HuH-7.5 (cell line): ENCODE measurements at places on chromosomes 1 and 21.

DNA sequence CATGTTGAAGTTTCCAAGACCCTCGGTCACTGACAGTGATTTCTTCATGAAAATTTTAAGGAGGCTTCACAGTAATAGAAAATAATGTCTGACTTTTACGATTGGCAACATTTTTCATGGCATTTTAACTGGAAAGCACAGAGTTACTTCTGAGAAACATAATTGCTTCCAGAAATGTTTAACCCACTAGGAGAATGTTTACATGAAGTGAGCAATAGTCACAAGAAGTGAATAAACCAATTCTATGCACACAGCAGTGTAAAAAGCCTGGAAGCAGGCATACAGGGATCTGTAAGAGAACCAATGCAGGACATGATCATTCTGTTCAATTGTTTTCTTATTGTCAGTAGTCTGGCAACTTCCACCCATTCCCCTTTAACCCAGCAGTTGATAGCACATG is 316.2 kb upstream of the CXADR start:
- no peak for DNase-seq

DNA sequence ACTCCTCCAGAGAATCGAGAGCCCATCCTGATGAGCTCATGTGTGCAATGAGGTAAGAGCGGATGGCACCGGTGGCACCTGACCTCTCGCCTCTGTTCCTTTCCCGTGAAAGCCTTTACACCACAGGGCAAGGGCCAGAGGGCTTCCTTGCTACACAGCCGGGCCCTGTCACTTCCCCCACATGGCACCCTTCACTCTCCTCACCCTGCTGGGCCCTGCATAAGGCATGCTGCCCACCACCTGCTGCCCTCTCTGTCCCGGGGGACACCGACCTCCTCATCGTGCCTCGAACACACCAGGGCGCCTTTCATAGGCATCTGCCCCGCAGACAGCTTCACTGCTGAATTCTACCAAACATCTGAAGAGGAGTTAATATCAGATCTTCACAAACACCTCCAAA is 45.1 kb upstream of the C1orf174 start:
- DNase-seq, result no peak

GRCh38 chr21:17679002-17679600 is 66.4 kb upstream of the BTG3 start:
- peak; percentile 27 for DNase-seq

DNA sequence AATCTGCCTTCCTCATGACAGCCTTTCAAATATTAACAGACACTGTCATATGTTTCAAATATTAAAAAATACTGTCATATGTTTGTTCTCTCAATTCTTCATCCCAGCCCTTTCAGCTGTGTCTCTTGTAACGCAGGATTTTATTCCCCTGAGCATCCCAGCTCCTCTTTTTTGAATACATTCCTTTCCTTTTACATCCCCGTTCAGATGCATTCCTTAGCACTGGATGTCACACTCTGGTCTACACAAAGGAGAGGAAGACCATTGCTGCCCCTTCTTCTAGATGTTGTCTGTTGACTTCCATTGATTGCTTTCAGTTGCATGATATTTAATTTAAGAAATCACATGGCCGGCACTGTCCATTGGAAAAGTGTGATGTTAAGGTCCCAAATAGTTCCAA is 117.4 kb upstream of the PAXBP1 start:
- DNase-seq, result no peak

DNA sequence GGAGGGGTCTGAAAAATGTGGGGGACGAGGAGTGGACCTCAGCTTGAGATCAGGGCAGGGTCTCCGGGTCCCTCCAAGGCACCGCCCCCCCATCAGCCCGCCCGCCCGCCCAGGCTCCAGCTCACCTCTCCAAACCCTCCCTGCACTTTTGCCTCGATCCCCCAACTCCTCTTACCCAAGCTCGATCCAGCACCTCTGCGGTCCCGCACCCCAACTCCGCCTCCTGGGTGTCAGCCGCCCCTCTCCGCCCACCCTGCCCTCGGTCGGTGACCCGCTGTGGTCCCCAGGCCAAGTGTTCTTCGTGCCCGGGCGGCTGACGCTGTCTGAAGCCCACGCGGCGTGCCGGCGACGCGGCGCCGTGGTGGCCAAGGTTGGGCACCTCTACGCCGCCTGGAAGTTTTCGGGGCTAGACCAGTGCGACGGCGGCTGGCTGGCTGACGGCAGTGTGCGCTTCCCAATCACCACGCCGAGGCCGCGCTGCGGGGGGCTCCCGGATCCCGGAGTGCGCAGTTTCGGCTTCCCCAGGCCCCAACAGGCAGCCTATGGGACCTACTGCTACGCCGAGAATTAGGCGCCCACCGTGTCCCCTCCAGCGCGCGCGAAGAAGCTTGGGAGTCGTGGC is 5.7 kb downstream of the HAPLN2 start:
- DNase-seq, result no peak

DNA sequence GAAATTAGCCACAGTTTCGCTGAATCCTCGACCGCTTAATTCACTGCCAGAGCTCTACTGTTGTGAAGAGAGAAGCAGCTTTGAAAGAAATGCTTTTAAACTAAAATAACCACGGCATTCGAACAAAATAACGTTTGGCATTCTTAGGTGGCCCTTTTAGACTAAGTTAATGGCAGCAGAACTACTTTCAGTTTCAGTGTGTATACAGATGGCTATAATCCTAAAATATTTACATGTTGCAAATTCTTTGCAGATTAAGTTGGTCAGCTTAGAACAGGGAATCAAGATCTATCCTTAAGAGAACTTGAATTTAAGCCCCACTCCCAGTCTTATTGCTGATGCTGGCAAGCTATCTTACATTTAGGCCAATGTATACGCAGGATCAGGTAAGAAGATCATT is 62.7 kb downstream of the ADSS2 start:
- DNase-seq, result no peak

- DNase-seq, result peak; percentile 75
Measured at GRCh38 chr1:205492201-205492667, 12.2 kb upstream of the CDK18 start.
